ENCODE measurements at places on chromosomes 11 and 22.
A peak's percentile ranks its signal among the peaks of the same experiment; 100 is the strongest.

- peak; percentile 100 for DNase-seq
Measured at GRCh38 chr22:50507991-50508884, at the start of gene NCAPH2. Gene NCAPH2 (plus strand): TSS chr22:50508224. CDS start chr22:50508338, 114 bp downstream.

DNA sequence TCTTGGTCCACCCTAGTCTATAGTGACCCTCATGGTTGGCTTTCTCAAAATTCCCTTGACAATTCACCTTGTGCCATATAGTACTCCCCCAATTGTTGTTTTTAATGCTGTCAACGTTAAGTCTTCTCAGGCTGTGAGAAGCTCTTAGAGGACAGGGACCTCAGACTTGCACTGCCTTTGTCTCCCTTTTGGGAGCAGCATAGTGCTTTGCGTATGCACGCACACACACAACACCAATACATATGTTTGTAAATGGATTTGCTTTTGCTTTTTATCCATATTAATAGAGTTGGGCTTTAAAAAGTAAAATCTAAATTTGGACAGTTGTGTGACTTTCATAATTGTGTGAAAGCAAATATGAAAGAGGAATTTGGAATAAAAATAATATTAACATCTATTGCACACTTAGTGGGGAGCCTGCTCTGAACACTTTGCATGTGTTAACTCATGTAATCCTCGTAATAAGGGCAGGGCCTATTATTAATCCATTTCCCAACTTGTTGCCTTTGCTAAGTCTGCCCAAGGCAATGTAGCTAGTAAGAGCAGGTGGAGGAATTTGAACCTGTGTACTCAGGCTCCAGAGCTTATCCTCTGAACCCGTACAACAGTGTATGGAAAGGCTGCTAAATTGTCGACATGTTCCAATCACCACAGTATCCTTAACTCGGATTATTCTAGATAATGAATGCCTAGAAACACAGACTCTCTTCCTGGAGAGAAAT lies 257.7 kb upstream of the NARS2 start:
- DNase-seq, result no peak

GRCh38 chr22:33192156-33192555 lies 134.0 kb upstream of the SYN3 start:
- no peak for DNase-seq

- peak; percentile 67 for DNase-seq
Measured at GRCh38 chr11:68677432-68677831, 6.9 kb upstream of the GAL start.

Measured in right forelimb (tissue), 1 donor.